ENCODE measurements at places on chromosomes 6 and 20.
A peak's percentile ranks its signal among the peaks of the same experiment; 100 is the strongest.

- DNase-seq: no peak
Observed at GRCh38 chr6:42419490-42420280, 32.0 kb downstream of the TRERF1 start.

GRCh38 chr6:36455486-36456027 lies 12.8 kb downstream of the KCTD20 start:
- no peak for DNase-seq

DNA sequence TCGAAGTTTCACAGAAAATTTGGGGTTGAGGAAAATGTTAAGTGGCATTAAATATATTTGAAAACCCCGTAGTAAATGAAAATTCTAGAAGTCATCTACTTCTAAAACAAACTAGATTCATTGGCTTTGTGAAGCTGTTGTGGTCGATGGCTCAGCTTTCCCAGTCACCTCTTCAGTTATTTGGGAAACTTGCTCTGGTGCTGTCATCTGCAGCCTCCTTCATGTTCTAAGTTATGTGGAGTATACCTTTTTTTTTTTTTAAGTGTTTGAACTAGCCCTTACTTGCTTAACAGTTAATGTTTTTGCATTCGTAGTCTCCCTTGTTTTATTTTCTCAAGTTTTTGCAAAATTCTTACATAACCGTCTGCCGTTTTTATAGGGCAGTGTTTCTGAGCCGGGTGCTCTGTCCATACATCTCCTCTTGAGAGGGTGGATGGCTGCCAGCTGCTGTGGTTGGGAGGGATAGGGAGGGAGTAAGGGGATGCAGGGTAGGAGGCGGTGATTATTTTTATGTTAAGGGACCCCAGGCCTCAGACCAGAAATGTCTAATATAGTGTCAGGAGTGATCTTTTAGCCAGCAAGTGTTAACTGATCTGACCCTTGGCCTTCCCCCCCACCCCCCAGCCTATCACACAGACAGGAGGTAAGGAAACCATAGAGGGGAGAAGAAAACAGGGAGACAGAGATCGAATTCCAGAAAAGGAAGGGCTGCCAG lies 7.1 kb downstream of the RREB1 start:
- DNase-seq: no peak

- DNase-seq: no peak
Observed at GRCh38 chr20:25055711-25056495, 2.0 kb downstream of the ACSS1 start.

DNA sequence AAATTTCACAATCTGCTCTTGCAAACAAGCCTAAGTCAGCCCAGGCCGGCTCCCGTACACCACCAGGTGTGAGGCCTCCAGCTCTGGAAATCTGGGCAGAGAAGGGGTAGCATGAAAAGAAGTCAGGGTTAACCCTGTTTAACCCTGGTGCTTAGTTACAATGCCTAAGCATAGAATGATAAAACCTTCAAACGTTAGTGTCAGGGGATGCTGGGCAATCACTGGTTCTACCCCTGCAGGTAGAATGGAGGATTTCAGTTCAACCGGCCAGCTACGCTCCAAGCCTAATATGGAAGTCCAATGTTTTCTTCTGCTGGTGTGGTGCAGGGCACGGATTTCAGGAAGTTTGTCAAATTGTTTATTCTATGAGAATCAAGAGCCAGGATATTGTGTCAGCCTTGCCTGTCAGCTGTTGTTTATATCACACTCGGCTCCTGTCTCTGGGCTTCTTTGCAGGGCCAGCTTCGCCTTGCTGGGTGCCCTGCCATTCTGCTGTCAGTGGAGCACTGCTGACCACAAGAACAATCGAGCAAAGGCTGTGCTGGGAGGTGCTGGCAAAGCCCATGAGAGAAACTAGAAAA lies 20.2 kb upstream of the CD93 start:
- DNase-seq: peak; percentile 61

GRCh38 chr6:44735630-44735963 lies 348.1 kb downstream of the CDC5L start:
- DNase-seq: no peak

DNA sequence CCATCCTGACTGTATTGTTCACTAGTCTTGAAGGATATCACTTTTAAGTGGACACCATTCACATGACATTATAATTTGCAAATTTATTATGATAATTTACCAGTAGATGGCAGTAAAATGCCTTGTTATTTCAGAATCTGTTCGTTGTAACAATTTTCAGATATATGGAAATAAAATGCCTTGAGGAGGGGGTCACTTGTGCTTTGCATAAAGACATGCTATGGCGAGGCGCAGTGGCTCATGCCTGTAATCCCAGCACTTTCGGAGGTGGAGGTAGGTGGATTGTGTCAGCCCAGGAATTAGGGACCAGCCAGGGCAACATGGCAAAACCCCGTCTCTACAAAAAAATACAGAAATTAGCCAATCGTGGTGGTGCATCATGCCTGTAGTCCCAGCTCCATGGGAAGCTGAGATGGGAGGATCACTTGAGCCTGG lies 9.0 kb upstream of the NCOA6 start:
- no peak for DNase-seq

- DNase-seq: no peak
Observed at GRCh38 chr20:1165521-1165920, 19.3 kb downstream of the TMEM74B start.
